ENCODE measurements at places on chromosomes 5 and 9.

DNA sequence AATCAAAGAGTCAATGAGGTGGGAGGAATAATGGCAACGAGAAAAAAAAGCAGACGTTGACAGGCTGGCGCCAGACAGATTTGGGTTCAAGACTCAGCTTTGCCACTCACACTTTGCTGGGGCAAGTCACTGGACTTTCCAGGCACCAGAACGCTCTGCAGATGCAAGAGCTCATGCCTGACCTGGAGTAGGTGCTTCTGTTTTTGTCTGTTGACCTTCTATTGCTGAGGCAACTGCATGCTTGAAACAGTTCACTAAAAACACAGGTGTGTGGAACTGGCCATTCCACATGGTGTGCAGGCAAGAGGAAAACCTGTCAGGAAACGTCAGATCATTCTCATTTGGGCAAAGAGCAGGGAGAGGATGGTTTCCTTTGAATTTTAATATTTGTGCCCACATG is 161.2 kb upstream of the SMIM23 start:
- no peak for DNase-seq

GRCh38 chr9:97923529-97924108 is 1.3 kb upstream of the TRMO start:
- peak; percentile 62 for DNase-seq

DNA sequence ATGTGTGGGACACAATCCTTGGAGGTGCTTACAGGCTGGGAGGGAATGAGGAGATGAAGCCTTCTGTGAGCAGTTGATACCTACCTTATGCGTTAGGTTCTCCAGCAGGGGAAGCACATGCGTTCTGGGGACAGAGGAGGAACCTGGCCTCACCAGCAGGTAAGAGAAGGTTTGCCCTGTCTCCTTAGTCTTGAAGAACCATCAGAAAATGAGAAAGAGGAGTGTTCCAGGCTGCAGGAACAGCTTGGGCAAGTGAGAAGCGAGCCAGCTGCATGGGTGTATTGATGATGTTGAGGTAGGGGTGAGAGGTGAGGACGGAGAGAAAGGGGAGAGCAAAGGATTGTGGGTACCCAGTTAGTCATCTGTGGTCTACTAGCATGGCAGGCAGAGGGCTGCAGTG is 156.9 kb upstream of the MVB12B start:
- no peak for DNase-seq

GRCh38 chr5:18236386-18236785 is 602.1 kb downstream of the TAF11L14 start:
- no peak for DNase-seq
